ENCODE measurements at places on chromosomes 1 and 21.

DNA sequence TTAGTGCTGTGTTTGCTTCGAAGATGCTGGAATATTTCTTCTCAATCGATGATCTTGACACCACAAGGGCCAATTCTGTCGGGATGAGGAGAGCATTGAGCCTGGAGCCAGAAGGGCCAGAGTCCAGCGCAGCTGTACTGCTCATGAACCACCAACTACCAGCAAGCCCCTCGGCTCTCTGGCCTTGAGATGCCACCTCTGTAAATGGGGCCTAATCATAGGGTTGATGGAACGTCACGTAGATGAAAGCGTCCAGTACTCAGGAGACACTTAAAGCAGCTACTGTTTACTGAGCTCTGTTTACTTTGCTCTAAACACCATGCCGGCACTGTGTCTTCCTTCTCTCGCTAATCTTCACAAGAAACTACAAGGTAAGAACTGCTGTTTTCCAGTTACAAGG lies 26.3 kb downstream of the CCDC185 start:
- no peak for DNase-seq

DNA sequence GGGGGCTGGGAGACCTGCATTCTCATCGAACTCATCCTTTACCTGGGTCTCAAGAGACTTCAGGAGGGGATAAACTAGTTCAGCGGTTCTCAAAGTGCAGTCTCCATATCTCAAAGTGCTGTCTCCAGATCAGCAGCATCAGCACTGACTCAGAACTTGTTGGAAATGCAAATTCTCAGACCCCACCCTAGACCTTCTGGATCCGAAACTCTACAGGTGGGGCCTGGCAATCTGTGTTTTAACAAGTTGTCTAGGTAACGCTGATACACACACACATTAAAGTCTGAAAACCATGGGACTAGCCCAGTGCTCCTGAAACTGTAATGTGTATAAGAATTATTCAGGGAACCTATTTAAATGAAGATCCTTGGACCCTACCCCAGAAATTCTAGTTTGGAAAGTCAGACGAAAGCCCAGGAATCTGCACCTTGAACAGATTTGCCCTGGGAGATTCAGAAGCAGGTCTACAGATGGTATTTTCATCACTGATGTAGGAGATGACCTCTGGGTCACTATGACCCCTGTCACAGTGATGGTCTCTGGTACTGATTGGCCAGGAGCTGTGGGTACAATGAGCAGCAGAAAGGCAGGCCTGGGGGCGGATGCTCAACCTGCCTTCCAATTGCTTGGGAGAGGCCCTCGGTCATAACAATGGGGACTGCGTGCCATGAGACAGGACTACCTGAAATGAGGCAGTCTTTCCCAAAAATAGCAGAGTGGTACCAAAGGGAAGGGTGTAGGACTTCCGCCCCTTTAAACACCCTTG lies 127.2 kb downstream of the FAM78B start:
- no peak for DNase-seq

DNA sequence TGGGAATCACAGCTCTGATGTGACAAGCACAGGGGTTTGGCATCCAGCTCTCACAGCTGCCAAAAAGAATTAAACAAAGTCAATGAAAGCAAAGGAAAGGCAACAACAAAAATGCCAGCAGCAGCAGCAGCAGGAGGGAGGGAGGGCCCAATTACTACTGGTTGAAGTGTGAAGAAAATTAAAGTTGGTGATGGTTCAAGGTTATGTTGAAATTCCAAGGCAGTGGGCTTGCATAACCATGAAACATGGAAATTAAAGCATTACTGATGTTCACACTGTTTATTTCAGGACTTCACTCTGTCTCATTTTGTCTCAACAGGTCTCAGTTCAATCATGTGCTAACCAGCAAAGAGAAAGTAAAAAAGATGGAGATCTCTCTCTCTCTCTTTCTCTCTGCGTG lies 220.3 kb upstream of the LYPLAL1 start:
- DNase-seq: no peak

DNA sequence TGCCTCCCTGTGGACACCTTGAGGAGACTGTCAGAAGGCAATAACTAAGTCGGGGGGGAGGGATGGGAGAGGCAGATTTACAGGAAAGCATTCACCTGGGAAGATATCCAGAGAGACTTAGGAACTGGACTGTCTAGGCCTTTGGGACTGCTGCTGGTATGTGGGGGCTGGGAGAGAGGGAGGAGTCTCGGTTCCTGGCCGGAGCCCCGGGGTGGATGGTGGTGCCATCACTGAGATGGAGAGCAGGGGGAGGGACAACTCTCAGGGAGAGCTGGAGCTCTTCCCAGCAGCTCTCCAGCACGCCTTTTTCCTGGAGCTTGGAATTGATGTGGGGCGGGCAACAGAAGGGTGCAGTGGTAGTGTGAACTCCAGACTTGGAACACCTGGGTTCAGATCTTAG lies 22.1 kb downstream of the PTPRF start:
- no peak for DNase-seq

GRCh38 chr1:193451001-193451400 lies 264.6 kb upstream of the B3GALT2 start:
- DNase-seq: no peak

GRCh38 chr1:100028765-100029164 lies 59.0 kb downstream of the SLC35A3 start:
- no peak for DNase-seq

DNA sequence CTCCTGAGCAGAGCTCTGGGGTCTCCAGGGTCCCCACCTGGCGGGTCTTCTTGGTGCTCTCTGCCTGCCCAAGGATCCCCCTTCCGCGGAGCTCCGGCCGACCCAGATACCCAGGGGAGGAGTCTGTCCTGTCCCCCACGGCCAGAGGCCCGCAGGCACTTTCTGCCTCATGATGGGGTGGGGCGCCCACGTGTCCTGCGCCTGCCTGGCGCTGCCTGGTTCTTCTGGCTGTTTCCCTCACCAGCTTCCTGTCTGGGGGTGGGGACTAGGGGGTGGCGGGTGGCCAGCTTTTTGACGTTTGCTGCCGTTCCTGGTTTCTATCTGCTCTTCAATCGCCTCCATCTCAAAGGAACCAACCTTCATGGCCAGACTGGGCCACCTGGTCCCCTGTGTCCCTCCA lies 313.3 kb upstream of the VAMP3 start:
- no peak for DNase-seq

- no peak for DNase-seq
These were observed 84.1 kb upstream of the NEGR1 start for GRCh38 chr1:72366466-72366865.

DNA sequence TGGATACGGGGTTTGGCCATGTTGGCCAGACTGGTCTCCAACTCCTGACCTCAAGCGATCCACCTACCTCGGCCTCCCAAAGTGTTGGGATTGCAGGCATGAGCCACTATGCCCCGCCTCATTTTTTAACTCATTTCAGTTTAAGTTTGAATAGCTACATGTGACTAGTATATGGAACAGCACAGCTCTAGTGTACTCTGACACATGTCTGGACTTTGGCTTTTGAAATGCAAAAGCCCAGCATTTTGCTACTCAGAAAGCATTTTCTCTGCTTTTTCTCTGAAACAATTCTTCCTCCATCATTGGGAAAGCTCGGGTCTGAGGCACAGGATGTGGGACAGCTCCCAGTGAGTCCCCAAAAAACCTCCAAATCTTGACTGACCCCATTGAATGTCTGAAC lies 4.0 kb upstream of the SSR2 start:
- no peak for DNase-seq

DNA sequence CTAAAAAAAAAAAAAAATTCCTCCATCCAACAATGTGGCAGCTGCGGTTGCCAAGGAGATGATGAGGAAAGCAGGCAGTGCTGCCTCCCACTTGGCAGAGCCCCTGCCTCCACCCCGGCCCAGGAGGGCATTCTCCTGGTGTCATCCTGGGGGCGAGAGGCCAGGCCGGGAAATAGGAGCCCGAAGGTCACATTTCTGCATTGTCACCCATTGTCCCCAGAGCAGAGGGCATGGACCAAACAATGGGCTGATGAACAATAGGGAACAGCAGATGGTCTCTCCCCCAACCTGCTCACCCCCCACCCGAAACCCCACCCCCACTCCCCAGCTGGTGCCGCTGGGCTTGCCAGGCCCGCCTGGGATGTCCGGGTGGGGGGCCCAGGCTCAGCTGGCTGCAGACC lies 37.3 kb downstream of the CAMK2N1 start:
- DNase-seq: no peak

- no peak for DNase-seq
These were observed 6.2 kb downstream of the TMEM59 start for GRCh38 chr1:54046671-54047383.

DNA sequence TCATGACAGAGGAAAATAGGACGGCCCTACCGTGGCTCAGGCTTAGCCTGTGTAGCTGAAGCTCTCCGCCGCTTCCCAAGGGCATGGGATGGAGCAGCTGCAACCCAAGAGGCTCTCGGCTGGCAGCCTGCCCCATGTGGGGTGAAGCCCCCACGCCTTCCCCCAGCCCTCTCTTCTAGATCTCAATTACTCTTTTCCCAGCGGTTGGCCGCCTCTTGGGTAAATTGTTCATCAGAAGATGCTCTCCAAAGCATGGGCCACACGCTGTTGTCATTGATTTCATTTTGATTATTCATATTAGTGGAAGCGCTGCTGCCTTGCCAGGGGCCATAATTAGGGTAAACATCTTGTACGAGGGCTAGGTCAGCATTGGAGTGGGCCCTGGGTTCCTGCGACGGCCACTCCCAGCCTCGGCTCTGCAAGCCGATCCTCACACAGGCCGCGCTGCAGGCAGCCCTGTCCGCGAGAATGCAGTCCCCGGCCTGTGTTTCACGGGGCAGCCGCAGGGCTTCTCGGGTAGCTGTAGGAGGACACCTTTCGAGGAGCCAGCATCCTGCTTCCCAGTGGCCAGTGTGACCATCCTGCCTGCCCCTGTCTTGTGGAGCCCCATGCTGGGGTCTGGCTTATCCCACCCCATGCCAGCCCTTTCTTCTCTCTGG lies 114.4 kb upstream of the VAMP3 start:
- no peak for DNase-seq

DNA sequence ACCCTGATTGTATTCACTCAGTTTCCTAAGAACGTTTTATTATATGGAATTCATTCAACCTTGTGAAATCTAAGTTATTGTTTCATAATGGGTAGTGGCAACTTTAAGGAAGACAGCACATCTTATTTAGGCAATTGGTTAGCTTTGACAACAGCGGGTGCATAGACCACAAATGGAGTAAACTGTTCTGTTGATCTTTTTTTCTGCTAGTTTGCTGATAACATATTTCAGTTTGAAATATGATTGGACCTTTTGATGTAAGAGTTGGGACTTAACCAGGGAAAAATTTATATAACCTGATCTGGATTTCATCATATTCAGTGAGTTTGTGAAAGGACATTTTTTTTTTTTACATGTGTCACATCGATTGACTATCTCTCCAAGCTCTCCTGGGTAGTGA lies 151.7 kb downstream of the HLX start:
- DNase-seq: no peak

DNA sequence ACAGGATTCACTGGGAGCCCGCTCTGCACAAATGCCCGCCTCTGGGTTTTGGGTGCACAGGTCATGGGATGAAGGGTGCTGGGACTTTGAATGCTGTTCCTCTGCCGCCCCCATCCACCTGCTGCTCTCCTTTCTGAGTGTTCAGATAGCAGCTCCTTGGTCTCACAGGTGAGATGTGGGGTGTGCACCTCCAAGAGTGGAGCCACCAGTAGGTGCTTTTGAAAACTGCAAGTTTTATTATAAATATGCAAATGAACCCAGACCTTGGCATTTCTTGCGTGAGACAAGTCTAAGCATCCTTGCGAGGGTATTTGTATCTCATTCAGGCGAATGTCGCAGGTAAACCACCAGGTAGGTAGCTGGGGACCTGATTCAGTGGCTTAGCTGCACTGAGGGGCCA lies 30.2 kb downstream of the OBSCN start:
- DNase-seq: no peak

DNA sequence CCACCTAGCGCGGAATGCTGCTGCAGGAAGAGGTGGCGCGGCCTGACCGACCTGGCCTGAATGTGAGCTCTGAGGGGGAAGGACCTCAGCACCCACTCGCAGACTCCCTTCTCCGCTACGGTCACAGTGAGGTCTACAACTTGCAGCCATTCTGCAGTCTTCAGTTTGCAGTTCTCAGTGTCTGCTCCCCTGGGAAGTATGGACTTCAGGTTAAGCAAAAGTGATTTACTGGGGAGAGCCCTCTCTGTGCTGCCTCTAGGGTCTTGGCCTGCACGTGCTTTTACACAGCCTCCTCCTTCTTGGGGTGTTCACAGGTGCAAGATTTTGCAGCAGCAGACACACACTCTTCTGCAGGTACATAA lies 296.0 kb downstream of the OMA1 start:
- DNase-seq: no peak

GRCh38 chr1:25186161-25187007 lies 45.9 kb downstream of the SYF2 start:
- no peak for DNase-seq

- DNase-seq: no peak
These were observed 43.5 kb upstream of the SERPINC1 start for GRCh38 chr1:173960625-173961024.
